ENCODE measurements at places on chromosomes 2 and 18.

DNA sequence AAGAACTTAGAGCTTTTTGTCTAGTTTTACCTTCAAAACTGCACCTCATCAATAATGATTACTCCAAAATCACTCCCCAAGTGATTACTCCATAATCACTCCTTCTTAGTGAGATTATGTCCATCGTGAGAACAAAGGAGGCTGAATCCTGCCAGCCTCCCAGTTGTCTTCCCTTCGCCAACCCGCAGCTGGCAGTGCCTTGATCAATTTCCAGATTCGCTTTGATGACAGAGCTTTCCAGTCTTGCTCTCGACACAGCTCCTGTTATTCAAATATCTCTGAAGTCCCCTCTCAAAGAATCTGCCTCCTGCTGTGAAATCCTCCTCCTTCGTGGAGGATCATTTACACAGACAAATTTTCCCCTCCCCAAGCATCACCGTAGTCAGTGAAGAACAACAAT is 237.7 kb downstream of the EIPR1 start:
- DNase-seq: no peak

GRCh38 chr2:206477296-206477695 is 34.0 kb downstream of the ADAM23 start:
- DNase-seq: no peak

DNA sequence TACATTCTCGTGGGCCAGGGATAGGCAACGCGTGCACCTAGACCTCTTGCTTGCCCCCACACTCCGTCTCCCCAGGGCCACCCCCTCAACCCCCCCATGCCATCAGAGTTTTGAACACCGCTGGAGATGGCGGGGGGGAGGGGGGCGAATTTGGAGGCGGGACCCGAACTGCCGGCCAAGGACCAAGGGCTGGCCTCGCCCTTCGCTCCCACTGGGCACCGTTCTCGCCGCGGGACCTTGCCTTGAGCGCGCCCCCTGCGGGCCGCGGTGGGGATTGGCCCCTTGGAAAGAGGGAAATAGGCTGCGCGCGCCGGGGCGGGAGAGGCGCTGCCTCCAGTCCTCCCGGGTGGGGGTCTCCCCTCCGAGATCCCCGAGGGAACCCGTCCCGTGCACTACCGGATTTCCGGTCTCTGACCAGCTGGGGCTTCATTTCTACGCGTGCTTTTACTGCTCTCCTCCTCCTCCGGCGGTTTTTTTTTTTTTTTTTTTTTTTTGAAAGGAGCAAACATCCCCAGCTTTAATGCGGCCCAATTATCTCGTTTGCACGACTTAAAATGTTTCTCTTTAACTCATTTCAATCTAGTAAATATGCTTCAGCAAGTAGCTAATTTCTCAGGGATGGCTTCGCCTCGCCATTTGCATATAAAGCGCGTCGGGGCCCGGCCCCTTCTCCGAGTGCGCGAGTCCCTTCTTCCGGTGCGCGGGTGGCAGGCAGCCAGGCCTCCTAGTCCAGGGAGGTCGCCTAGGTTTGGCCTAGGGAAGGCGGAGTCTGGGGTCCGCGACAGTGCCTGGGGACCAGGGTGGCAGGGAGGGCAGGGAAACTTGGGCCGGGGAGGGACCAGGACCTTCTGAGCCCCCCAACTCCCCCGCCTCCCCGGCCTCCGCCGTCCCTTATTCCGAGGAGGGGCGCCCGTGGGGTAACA is 10.0 kb upstream of the GBX2 start:
- peak; percentile 87 for DNase-seq

DNA sequence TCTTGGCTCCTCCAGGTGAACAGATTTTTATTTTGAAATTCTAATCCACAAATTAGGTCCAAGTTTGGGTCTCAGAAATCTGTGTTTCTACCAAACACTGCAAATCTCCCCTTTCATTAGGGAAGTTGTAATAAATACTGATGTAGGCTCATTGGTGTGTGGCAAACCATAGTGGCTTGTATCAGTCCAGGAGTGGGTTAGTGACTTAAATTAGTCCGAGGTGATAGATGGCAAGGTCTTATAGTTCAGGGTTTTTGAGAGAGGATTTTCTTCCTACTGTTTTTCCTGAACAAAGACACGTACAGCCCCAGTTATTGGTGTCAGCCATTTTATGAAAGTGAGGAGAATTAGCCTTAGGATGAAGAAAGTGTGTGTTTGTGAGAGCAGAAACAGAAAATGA is 74.6 kb downstream of the RPRM start:
- peak; percentile 13 for DNase-seq

DNA sequence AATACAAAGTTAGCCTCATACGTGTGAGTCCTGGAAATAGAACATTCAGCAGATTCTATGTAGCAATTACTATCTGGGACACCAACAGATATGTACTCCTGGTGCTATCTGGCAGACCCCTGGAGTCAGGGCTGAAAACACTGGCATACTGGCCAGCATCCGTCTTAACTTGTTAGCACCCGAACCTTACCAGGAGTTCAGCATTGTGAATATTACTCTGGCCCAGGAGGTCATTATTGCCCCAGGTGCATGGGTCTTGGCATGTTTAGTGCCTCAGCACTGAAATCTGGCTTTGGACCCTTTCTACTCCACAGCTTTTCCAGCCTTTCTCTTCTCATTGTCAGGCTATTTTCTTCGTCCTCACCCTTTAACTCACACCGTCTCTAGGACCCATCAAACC is 11.9 kb upstream of the NDUFV2 start:
- no peak for DNase-seq

GRCh38 chr2:71861186-71862160 is 286.2 kb downstream of the CYP26B1 start:
- no peak for DNase-seq

DNA sequence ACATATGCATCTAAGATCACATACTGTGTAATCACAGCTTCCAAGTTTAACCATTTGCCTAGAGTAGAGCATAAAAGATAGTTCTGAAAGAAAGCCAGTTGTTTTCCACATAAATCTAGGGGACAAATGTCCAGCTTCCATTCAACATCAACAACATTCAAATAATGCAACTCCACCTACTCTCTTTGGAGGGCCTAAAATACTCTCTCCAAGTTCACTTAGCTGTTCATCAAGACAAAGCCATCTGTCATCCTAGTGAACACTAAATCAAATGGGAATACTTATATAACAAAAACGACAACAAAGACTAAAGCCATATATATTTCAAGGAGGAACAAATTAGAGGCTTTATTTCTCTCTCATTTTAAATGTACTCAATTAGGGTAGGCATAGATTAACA is 221.5 kb upstream of the CDH2 start:
- no peak for DNase-seq

DNA sequence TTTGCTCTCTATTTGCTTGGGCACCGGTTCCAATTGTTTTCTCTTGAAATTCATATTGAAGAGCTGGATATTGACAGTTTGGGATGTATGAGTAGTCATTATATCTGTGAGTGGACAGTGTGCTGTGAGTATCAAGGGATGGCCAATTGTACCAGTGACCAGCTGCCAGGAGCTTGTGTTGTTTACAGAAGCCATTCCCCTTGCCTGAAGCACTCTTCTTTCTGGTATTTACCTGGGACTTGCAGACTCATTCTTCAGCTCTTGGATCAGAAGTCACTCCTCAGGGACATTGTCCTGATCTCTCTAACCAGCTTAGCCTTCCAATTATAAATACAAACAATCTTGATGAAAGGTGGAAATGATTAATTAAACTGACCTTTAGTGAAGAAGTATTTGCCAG is 438.3 kb upstream of the LRATD1 start:
- DNase-seq: peak; percentile 77

- DNase-seq: no peak
Measured at GRCh38 chr2:150767991-150768746, 280.7 kb upstream of the RND3 start.

GRCh38 chr2:158893026-158893425 is 75.4 kb upstream of the TANC1 start:
- DNase-seq: no peak

DNA sequence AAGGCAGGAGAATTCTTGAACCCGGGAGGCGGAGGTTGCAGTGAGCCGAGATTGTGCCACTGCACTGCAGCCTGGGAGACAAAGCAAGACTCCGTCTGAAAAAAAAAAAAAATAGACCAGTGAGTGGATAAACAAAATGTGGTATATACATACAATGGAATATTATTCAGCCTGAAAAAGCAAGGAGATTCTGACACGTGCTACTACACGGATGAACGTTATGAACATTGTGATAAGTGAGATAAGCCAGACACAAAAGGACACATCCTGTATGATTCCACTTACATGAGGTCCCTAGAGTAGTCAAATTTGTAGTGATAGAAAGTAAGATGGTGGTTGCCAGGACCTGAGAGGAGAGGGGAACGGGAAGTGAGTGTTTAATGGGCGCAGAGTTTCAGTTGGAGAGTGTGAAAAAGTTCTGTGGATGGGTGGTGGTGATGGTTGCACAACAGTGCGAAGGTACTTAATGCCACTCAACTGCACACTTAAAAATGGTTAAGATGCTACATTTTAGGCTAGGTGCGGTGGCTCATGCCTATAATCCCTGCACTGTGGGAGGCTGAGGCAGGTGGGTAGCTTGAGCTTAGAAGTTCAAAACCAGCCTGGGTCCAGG is 38.3 kb downstream of the NIFK start:
- DNase-seq: no peak

DNA sequence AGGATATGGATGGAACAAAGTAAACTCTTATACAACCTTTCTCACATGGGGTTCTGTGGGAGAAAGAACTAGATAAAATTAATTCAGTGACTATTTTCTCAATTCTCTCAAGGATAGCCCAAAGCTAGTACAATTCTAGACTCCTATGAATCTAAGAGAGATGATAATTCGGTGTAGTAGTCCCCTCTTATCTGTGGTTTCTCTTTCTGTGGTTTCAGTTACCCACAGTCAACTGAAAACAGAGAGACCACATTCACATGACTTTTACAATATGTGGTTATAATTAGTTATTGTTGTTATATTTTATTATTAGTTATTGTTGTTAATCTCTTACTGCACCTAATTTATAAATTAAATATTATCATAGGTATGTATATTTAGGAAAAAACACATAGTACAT is 53.5 kb upstream of the C2orf15 start:
- no peak for DNase-seq
